ENCODE measurements at places on chromosomes 7 and 10.

DNA sequence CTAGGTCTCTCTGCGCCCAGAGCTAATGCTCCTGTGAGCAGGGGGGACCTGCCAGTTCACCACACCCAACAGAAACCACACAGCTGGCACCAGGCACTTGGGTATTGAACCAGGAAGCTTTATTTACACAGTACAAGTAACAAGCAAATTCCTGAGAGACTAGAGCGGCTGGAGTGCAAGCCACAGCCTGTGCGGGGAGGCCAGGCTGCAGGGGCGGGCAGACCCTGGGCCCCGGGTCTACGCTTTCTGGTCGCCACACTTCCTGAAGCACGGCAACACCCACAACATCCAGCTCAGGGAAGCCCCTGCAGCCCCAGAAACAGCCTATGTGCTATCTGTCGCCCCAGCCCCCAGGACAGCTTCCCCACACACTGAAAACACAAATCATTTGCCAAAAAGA lies 125.0 kb downstream of the FAM53B start:
- no peak for DNase-seq

DNA sequence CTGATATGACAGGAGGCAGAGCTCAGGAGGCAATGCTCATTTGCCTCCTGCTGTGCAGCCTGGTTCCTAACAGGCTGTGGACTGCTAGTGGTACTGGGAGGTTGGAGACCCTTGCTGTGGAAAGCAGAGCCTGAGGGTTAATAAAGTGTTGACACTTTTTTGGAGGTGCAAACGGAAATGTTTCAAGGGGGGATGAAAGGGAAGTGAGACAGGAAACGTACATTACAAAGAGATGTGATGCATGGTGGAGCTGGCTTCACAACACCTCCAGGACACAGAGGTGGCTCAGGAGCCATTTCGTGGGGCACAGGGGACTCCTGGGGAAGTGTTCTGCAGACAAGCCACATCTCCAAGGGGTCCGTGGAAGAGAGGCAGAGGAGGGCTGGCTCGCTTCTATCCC lies 137.6 kb upstream of the SVIL start:
- DNase-seq = no peak

- no peak for DNase-seq
These were observed 201.0 kb upstream of the PRPS1L1 start for GRCh38 chr7:18228686-18229085.

GRCh38 chr10:101923256-101923655 lies 79.7 kb upstream of the KCNIP2 start:
- DNase-seq = no peak

- DNase-seq = no peak
These were observed 61.0 kb upstream of the DUSP5 start for GRCh38 chr10:110436554-110437350.

- DNase-seq = no peak
These were observed 449.1 kb upstream of the ANKRD30A start for GRCh38 chr10:36676321-36676720.

DNA sequence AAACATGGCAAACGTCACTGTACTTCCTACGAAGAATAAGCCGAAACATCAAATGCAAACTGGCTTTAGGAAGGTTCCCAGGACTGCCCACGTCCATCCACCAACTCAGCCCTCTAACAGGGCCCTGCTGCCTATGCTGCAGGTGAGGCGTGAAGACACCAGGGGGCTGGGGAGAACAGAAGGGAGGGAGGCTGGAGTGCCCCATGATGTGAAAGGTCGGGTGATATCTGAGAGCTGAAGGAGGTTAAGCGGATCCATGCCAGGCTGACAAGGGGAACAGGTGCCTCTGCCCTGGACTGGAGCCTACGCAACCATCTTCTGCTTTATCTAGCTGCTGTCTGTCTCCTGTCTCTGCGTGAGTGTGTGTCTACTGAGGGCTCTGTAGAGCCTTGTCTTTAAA lies 40.2 kb upstream of the ATP6V0A4 start:
- DNase-seq = no peak

GRCh38 chr7:116862951-116863670 lies 724 bp downstream of the CAPZA2 start:
- DNase-seq = no peak

DNA sequence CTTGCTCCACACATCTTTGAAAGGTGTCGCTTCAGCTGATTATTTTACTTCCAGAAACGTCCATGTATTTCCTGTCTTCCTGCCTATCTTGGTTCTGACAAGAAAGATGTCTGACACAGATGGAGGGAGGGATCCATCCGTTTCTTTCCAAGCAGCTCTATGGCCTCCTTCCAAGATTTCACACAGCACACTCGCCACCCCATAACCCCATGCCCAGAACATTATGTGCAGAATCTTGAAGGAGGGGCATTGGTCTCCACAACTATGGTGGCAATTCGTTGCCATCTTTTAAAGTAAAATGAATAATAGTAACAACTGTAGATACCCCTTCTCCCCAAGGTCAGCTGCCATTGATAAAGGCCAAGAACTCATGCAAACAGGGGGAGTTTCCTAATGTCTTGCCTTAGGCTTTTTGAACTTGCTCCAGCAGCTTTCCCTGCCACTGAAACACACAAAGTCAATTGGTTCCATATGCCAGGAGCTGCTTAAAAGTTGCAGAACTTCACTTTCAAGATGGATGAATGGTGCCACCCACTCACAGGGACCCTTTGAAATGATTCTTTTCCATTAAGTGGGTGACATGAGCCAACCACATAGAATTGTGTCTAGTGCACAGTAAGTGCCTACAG lies 60.0 kb downstream of the VSTM4 start:
- DNase-seq = no peak

DNA sequence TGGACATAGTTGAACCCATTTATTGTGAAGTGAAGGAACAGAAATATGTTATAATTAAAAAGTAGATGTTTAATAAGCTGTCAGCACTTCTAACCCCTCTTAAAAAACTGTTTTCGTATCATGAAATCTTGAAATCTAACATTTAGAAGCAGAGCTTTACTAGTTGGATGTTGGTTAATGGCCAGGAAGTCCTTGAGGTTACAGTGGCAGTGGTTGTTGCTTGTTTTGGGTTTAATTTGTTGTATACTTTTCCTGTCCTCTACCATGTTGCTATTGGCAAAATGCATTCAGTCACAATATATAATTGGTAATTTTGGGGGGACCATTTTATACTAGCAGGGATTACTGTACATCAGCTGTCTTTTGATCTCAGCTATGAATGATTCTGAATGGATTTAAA lies 60.7 kb downstream of the EXOC4 start:
- no peak for DNase-seq

GRCh38 chr10:96588616-96589419 lies 2.0 kb upstream of the TM9SF3 start:
- DNase-seq = no peak
